ENCODE measurements at places on chromosomes 5 and 9. TPM values are rescaled to one million over a fixed set of nuclear protein-coding genes. Genes with fewer than 3 reads are reported as not detected.

GRCh38 chr9:69292078-69292477 lies 32.9 kb upstream of the ENTREP1 start:
- DNase-seq: no peak

DNA sequence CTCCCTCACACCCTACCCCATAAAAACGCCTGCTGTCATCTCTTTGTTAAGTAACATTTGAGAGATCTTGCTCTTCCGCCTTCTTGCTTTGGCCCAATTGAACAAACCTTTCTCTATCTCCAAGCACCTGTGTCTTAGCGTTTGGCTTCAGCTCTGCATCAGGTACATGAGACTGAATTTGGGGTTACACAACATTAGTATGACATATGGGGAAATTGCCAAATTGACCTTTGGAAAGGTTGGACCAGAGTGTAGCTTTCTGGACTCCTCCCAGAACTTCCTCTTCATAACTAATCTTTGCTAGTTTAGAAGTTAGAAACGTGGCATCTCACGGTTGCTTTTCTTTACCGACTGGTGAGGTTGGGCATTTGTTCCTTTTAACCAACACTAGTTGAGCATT lies 3.5 kb upstream of the EXOSC3 start:
- no peak for DNase-seq

Gene DRD1
- total RNA-seq: not detected

Gene FAM221B
- not detected for total RNA-seq

Gene GABRA1
- total RNA-seq: not detected

Gene SLC28A3
- total RNA-seq: 0.58 TPM

Gene TAL2
- not detected for total RNA-seq

DNA sequence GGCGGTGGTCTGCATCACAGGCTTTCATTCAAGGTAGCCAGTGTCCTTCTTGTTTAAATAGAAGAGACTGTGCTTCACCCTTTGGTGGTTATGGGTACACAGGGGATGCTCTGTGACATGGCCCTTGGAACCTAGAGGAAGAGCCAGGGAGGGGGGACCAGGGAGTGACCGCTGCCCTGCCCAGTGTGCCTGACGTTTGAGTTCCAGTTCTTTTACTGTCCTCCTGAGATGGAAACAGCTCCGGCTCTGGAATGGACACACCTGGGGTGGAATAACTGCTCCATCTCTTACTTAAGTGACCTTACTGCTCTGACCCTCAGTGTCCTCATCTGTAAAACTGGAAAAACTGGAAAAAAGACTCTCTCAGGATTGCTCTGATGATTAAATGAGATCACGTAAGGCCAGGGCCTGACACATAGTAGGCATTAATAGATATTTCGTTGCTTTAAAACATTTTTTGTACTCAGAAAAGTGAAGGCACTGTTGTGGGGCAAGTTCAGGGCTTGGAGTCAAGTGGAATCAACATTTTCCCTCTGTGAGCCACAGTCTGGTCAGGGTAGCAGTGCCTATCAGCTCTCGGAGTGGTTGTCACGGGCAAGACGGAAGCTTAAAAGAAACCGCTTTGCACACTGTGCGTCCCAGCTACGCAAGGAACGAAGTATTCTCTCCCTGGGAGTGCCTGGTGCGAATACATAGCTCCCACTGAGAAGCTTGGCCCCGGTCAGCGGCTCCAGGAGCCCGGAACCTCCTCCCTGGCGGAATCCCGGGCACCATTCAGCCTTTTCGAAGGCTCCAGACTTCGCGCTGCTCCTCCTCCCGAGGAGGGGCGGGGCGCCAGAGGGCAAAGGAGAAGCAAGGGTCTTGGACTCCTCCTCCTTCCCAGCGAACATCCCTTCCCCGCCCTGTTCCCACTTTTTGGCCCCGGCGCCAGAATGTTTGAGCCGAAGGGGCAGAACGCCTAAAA lies 5.8 kb downstream of the POU4F3 start:
- DNase-seq: no peak

Gene FOXD4L6
- 2.3 TPM for total RNA-seq

DNA sequence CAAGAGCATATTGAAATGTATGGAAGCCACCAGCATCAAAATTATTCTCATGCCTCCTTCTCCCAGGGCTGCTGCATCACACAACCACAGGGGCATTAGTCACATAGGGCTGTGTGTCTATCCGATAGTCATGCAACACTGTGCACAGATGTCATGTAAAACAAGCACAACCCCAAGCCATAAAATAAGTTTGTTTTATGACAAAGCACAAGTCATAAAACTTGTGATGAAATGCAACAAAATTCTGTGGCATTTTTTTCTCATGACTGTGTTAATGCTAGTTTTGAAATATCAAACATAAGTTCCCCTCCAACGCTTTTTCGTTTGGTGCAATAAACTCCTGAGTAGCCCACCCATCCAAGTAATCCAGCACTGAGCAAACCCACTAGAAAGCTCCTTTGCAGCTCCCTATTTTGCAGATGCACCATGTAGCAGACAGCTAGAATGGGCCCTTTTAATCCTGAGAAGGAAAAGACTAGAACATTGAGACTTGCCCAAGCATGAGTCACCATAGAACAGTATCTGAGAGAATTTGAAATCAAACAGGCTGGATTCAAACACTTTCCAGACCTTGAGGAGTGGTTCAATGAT lies 93.3 kb upstream of the ZNF366 start:
- DNase-seq: no peak

- no peak for DNase-seq
These were observed 245.7 kb upstream of the ELAVL2 start for GRCh38 chr9:24071716-24072115.

Data from stomach (tissue), 19 donors.